ENCODE measurements at places on chromosomes 4 and X. TPM values are rescaled to one million over a fixed set of nuclear protein-coding genes. Genes with fewer than 3 reads are reported as not detected.

DNA sequence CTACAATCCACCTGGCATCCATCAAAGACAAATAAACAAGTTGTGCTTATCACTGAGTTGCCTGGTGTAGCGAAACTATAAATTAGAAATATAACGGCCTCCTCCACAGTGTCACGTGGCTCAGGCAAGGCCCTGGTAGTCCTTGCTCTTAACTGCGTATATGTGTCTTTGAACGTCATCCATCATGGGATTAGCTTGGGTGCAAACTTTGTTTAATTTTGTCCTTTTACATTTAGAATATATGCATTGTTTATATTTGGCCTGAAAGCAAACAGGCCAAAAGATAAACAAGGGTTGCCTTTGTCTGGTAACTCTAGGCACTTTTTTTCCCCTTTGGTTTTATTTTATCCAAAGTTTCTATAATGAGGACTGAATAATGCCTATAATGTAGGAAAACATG is 184.9 kb downstream of the KIT start:
- no peak for DNase-seq

- no peak for DNase-seq
Observed at GRCh38 chrX:15676886-15677285, 12.3 kb upstream of the CLTRN start.

GRCh38 chr4:55311792-55312488 is 34.1 kb upstream of the SRD5A3 start:
- DNase-seq, result no peak

DNA sequence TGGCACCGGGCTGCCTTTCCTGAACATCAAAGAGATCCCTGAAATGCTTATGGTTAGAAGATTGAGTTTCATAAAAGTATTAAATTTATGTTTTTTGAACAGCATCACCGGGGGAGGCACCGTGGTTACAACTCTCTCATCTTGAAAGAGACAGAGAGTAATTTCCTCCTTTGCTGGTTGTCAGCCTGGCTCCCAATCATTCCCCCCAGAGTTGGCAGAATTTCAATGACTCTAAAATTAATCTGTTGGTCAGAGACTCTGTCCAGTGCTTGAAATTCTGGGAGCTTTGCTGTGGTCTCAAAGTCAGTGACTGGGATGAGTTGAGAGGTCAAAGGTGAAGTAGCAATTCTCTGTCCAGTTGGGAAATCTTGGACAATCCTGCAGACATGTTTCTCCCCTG is 135.9 kb downstream of the RAB28 start:
- no peak for DNase-seq

GRCh38 chr4:62394766-62395165 is 1194.6 kb downstream of the ADGRL3 start:
- DNase-seq, result no peak

DNA sequence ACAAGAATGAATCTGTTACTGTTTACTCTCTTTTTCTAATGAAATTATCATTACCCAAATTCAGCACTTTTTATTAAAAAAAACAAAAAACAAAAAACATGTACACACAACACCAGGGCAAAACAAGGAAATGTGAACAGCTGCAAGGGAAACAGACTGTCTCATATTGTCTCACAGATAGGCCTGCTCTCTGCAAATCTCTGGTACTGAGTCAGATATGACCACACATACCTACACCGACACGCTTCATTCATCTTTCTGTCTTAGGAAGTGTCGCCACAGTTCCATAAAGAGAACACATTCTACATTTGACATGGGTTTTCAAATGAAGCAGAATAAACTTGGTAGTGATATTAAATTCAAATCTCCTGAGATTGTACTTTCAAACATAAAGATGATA is 92.2 kb upstream of the GPR34 start:
- no peak for DNase-seq

The DMP1 gene
- not detected for total RNA-seq

The SSX4B gene
- total RNA-seq, result not detected

The TLR6 gene
- total RNA-seq, result 7.3 TPM

The NMU gene
- total RNA-seq, result not detected

The GYG2 gene
- 377 TPM for total RNA-seq

The TMEM156 gene
- 0.96 TPM for total RNA-seq

The S100P gene
- total RNA-seq, result 16.1 TPM

The TLR7 gene
- total RNA-seq, result 2.0 TPM

The RHOH gene
- 3.9 TPM for total RNA-seq

The TMEM35A gene
- total RNA-seq, result 0.19 TPM

The PRDM5 gene
- 9.6 TPM for total RNA-seq
